ENCODE measurements at places on chromosomes 2 and 18.

DNA sequence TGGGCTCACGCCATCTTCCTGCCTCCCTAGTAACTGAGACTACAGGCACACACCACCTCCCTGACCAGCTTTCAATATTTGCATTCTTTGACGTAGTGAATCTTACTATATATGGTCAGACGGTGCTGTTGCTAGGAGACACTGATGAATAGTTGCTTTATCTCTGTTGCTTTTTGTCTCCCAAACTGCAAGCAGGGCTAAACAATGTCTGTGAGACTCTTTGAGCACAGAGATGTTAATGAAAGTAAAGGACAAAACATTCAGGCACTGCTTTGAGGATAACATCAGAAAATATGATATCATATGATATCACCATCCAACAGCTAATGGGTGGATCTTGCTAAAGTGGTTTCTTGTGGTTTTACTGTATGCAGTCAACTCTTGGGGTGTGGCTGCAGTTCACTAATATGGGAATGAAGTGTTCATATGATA is 43.0 kb downstream of the EMILIN2 start:
- peak; percentile 61 for DNase-seq

DNA sequence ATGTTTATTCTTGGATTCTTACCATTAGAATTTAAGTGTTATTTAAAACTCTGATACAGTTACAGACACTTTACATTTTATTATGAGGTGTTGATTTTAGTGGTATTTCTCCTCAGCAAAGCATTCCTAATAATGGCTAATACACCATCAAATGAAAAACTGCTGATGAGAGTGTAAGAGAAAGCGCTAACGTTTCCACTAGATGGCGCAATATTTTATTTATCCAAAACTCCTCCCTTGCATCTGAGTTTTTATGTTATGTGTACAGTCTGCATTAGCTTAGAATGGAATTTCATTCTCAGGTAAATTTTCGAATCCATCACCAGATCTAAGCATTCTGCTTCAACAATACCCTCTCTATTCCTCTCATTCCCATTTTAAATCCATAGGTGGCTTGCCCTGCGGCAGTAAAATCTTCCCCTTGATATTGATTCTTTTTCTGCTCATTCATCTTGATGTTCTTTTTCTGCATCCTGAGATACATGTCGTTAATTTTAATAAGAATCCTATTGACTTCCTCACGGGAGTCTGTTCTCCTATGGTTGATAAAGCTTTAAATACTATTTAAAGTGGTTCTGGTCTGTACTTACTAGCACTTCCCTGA is 53.9 kb downstream of the PRKRA start:
- no peak for DNase-seq

DNA sequence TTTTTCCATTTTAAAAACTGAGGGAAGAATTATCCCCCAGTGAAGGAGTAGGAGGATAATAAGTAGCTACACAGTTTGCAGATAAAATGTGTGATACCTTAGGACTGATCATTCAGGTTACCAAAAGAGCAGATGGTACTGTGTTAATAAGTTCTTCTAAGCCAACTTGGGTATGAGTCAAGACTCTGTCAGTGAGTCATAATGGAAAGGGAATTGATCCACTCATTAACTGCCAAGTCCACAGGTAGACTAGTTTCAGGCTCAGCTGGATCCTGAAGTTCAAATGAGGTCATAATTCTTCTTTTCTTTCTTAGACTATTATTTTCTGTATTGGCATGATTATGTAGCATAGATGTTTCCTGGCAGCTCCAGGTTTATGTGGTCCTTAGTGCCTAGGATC is 142.4 kb upstream of the ALPP start:
- DNase-seq: no peak

- DNase-seq: no peak
Measured at GRCh38 chr2:165371356-165371755, 98.1 kb upstream of the CSRNP3 start.

DNA sequence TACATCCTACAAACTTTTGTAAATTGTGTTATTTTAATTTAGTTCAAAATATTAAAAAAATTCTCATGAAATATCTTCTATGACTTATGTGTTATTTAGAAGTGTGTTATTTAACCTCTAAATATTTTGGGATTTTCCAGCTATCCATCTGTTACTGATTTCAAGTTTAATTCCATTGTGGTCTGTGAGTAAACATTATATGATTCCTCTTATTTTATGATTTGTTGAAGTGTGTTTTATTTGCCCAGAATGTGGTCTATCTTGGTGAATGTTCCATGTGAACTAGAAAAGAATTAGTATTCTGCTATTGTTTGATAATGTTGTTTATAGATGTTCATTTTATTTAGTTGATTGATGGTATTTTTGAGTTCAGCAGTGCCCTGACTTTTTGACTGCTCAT is 136.0 kb downstream of the ZNF804A start:
- DNase-seq: no peak

- no peak for DNase-seq
Measured at GRCh38 chr2:169143998-169144397, 74.6 kb downstream of the DHRS9 start.

- DNase-seq: peak; percentile 32
Measured at GRCh38 chr2:171042253-171042969, 113.4 kb downstream of the GORASP2 start.

GRCh38 chr2:143480601-143481236 is 351.5 kb downstream of the ARHGAP15 start:
- DNase-seq: no peak

DNA sequence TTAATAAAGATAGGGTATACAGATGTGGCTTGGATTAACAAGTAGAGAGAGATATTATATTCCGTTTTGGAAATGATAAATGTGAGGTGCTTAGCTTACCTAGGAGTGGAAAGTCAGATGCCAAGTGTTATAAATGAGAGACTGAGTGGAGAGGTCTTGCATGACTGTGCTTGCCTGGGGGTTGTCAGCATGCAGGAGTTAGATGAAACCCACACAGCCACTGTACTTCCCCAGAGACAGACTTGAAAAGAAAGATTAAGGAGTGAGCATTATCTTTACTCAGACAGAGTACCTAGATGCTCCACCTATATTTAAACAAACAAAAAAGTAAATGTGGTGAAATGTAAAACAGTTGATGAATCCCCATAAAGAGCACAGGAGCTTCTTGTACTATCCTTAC is 482.7 kb downstream of the RIT2 start:
- no peak for DNase-seq

DNA sequence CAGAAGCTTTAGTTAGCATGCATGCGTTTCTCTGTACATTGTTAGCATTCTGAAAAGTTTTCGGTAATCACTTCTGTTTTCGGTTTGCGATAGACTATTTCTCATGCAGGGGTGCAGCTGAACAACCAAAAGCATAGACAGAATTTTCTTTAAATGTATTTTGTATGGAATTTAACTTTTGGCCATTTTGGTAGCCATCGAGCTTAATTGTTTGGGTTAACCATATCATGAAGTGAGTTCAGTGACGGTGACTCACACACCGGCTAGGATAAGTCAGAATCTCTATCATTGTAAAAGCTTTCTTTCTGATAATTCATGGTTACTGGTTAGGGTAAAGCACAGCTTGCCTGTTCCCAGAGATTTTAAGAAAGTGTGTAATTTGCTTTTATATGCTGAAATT is 107.2 kb downstream of the CD226 start:
- DNase-seq: no peak

GRCh38 chr2:218471982-218472381 is 53.1 kb downstream of the VIL1 start:
- no peak for DNase-seq

GRCh38 chr18:27185025-27185763 is at the start of gene CHST9:
Gene CHST9, minus strand, starts transcription at chr18:27185308. Its CDS starts 42,499 bp downstream, at chr18:27142809.
- DNase-seq: no peak

DNA sequence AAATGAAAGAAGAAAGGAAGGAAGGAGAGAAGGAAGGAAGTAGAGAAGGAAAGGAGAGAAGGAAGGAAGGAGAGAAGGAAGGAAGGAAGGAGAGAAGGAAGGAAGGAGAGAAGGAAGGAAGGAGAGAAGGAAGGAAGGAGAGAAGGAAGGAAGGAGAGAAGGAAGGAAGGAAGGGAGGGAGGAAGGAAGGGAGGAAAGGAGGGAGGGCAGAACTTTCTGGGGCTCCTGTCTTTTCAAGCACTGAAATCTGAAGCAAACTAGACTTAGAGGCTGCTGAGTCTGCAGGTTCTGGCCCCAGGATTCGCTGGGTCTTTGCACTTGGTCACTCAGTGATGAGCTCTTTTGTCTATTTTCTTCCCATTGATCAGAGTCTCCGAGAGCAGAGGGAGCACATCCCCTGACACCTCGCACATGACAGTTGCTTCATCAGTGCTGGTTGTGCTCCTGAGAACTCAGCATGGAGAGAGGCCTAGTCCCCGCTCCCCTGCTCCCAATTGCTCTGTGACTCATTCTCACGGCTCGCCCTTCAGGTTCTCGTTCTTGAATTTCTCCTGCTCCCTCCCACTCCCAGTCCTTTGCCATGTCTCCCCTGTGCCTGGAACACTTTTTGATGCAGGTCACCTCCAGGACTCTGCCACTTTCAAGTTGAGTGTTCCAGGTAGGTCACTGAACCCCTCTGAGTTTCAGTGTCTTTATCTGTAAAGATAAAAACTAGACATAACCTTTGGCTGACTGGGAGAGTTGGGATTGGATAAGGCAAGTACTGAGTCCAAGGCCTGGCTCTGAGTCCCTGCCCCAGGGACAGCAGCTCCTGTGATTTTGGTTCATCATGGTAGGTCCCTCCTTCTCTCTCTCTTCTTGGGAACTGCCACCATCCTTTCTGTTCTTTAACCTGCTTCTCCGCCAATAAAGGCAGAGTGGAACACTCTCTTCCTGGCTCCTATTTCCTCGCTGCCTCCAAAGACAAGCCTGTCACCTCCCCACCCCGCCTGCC is 55.2 kb downstream of the TNP1 start:
- no peak for DNase-seq

GRCh38 chr2:126543081-126543480 is 112.9 kb upstream of the GYPC start:
- no peak for DNase-seq

DNA sequence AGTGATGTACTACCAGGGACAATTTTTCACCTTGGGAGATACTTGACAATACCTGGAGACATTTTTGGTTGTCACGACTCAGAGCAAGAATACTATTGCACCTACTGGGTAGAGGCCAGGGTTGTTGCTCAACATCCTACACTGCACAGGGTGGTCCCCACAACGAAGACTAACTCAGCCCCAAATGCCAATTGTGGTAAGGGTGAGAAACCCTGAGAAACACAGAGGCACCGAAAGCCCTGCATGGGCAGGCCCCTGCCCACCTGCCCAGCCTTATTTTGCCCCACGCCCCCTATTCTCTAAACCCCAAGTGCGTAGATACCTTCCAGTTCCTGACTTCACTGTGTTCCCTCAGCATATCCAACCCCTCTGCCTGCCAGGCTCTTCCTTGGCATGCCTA is 163.1 kb upstream of the PKDCC start:
- DNase-seq: no peak

GRCh38 chr2:230872151-230872967 is 7.6 kb downstream of the ITM2C start:
- DNase-seq: no peak

GRCh38 chr2:67917332-67918054 is 145.3 kb downstream of the C1D start:
- DNase-seq: no peak

DNA sequence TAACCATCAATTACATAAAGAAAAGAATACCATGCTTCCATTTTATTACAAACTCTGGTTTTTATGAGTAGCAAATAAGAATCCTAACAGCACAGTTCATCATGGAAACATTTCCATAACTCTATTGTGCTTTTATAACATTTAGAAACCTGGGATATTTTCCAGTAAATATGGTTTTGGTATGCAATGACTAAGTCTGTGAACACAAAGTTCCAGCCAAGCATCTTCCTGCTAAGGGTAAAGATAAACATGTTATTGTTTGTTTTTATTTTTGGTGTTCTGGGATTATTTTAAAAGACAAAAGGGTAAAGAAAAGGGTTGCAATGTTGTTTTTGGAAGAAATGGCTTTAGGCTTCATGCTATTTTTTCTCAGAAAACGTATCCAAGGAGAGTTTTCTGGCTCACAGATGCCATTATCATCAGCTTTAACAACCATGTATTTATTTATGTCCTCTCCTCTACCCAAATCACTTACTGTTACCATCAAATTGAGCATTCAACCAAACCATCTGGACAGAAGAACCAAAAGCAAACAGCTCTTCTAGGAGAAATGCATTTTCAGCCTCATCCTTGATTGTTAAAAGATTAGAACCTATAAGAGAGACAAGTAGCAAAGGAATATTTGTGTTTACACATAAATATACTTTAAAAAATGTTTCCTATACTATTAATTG is 116.0 kb downstream of the PLA2R1 start:
- DNase-seq: no peak

DNA sequence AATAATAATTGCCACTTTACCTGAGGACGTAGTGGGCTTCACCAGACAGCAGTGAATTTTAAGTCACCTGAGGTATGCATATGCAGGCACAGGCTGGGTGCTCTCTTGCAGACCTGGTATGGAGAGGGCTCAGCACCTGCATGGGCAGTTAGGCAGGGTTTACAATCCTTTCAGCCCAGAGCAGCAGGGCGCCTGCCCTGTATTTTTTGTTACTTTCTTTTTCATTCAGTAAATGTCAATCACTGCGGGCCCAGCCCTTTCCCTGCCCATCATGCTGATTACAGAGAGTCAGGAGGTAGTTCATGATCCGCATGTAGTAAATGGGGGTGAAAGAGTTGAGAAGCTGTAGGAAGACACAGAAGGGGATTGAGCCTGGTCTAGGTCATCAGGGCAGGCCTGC is 147.0 kb upstream of the ALPP start:
- no peak for DNase-seq

DNA sequence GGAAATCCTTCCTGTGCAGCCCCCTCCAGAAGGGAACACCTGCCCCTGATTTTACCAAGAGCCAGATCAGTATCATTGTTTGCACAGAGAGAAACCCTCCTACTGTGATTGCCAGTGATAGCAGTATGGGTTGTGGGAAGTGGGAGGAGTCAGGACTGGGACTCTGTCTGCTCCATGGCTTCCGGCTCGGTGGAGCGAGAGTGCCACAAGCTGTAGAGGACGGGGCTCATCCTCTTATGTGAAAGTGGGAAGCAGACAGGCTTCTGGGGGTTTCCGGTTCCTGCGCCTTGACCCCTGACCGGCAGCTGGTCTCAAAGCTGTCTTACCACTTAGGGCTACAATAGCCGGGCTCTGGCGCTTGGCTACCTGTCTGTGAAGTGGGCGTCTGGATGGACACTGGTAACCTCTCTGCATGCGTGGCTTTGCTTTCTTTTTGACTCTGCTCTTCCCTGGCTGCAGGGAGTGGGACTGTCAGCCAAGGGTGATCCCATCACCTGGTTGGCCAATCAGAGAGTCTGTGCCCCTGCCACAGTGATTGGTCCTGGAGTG is 79.7 kb downstream of the BCL2L11 start:
- DNase-seq: no peak

GRCh38 chr18:46051731-46052461 is 20.2 kb downstream of the PSTPIP2 start:
- no peak for DNase-seq

DNA sequence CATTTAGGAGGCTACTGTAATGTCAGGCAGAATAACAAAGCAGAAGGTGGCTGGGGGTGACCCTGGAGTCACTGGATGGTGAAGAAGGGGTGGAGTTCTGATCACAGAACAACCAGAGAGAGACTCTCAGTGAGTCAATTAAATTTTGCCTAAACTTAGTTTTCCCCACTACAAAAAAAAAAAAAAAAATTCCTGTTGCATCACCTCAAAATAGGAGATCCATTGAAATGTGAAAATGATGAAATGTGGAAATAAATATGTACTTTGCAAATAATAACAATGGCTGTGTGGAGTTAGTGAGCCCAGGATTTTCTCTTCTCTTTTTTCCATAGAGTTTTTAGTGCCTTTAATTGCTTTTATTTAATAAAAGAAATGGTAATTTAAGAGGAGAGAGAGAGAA is 165.5 kb downstream of the GFPT1 start:
- no peak for DNase-seq

Measured in T-helper 1 cell (primary cell).